ENCODE measurements at places on chromosomes 6 and 20.

DNA sequence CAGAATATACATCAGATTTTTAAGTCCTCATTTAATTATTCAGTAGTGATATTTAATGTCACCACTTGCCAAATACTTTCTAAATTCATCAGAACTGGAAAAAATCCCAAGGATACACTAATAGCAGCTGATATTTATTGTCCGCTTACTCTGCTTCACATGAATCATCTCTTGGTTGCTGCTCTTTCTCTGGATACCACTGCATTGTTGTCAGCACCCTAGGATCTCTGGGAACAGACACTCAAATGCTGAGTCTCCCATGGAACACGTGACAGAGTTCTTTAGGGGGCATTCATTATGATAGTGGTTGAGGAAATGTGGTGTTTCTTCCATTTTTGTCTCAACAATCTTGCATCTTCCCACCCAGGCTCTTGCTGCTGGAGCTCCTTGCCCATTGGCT is 318.0 kb downstream of the RFPL4B start:
- DNase-seq = no peak

- no peak for DNase-seq
Measured at GRCh38 chr6:34633785-34634184, 62.8 kb downstream of the ILRUN start.

GRCh38 chr20:62838128-62838891 is 21.5 kb downstream of the COL9A3 start:
- DNase-seq = no peak

DNA sequence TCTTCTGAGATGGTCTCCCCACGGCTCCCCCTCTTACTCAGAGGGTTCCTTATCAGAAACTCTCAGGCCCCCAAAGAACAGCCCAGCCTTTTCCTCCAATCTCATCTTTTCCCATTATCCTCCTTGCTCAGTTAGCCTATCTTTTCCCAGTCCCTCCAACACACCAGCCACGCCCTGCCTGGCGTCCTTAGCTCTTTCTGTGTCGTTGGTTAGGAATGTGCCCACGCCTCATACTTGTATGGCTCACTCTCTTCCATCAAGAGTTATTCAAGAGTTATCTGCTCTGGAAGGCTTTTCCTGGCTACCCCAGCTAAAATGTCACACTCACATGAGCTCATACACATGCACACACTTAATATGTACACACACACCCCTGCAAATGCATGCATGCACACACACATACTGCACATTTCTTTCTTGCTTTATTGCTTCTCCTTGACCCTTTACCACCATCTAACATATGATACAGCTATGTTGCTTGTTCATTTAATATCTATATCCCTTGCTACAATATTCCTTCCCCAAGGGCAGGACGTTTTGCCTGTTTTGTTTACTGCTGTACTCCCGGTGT is 37.6 kb downstream of the SLC2A10 start:
- no peak for DNase-seq

GRCh38 chr20:40462566-40462965 is 226.5 kb downstream of the MAFB start:
- DNase-seq = no peak

GRCh38 chr6:149999636-150000035 is 25.7 kb downstream of the RAET1L start:
- DNase-seq = no peak

GRCh38 chr6:156167016-156167624 is 610.1 kb upstream of the ARID1B start:
- DNase-seq = peak; percentile 14

DNA sequence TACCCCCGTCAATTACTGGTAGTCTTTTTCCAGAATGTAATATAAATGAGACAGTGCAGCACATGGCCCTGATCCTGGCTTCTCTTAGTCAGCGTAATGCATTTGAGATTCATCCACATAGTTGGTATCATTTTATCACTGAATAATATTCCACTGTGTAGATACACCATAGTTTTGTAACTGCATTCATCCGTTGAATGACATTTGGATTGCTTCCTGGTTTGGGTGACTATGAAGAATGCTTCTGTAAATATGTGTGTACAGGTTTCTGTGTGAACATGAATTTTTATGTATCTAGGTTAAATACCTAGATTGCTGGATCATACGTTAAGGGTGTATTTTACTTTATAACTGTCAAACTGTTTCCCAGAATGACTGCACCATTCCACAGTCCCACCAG is 62.6 kb upstream of the STMND1 start:
- no peak for DNase-seq

- DNase-seq = no peak
Measured at GRCh38 chr6:2890976-2891767, 11.9 kb downstream of the SERPINB9 start.

DNA sequence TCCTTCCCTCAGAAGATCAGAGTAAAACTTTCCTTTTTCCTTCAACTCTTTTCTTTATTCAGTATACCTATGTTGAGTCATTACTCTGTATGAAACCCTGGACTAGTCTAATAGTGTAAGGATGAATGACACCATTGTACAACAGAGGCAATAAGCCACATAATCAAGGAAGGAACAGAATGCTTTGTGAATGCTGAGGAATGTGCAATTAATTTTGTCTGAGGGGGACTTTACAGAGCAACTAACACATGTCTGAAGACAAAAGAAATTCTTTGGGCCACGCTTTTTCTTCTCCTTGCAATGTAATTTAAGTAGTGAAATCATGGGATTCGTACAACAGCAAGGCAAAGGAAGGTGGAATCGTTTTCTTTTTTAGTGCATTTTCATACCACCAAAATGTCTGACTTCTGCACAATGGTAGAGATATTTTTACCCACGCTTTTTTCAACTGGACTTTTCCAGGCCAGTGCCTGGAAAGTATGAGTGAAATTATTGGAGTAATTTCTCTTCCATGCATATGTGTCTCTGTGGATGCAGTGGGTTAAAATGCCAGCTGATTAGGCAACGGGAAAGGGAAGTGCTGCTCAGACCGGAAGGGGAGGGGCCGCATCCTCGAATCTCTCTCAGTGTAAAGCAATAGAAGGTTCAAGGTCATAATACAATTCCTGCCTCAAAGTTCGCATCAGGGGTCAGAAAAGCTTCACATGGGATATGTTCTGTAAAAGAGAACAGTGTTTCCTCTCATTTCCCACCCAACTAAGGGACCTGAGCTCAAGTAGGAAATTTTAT is 89.9 kb upstream of the MTHFD1L start:
- no peak for DNase-seq

GRCh38 chr6:8545336-8545735 is 110.0 kb upstream of the SLC35B3 start:
- no peak for DNase-seq

- no peak for DNase-seq
Measured at GRCh38 chr6:108464418-108465097, 96.2 kb upstream of the FOXO3 start.

GRCh38 chr6:36655085-36655724 is 23.3 kb upstream of the CDKN1A start:
- no peak for DNase-seq

DNA sequence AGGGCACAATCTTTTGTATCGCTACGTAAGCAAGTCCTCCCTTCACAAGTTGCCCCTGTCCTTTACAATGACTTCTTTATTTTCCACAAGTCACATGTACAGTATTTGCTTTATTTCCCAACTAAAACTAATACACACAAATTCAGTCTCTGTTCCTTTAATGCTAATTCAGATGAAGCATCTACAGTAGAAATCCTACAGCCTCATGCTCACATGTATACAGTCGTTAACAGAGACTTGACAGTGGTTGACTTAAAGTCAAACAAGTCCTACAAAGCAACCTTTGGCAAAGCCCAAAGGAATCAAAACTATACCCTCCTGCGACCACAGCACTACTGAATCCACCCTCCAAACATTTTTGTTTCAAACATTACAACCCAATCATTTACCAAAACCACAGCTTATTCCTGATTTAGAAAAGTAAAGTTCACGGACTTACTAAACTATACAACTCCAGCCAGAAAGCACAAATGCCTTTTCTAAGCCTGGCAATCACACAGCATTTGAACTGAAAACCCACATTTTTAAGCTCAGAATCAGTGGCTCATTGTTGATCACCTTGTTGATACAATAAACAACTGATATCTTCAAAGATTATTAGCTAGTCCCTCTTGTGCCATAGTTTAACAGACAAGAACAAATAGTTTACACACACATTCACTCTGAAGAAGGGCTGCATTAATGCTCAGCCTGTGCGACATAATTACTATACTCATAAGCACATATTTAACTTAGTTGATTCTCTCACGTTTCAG is 70.9 kb upstream of the NHSL1 start:
- no peak for DNase-seq

GRCh38 chr20:44969300-44969894 is 3.1 kb downstream of the STK4 start:
- DNase-seq = peak; percentile 60

GRCh38 chr6:118186672-118187567 is 279.9 kb downstream of the SLC35F1 start:
- DNase-seq = no peak

DNA sequence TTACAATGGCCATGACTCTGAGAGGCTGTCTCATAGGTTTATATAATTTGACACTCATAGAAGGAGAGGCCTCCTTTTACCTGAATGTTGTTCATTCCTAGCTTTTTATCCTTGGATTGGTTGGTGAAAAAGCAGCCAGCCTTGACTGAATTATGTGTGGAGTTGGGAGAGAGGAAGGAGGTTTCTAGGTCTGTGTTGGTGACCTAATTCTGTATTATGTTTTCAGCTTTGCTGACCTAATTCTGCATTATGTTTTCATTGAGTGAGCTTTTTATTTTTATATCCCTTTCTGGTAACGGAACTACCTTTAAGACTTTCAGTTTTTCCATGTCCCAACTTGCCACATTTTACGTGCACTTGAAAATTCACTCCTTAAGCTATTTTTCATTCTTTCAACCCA is 59.1 kb upstream of the RNF144B start:
- DNase-seq = no peak

GRCh38 chr6:157088841-157089240 is 234.5 kb downstream of the TMEM242 start:
- DNase-seq = no peak

GRCh38 chr6:135071541-135071940 is 16.9 kb upstream of the HBS1L start:
- DNase-seq = no peak

DNA sequence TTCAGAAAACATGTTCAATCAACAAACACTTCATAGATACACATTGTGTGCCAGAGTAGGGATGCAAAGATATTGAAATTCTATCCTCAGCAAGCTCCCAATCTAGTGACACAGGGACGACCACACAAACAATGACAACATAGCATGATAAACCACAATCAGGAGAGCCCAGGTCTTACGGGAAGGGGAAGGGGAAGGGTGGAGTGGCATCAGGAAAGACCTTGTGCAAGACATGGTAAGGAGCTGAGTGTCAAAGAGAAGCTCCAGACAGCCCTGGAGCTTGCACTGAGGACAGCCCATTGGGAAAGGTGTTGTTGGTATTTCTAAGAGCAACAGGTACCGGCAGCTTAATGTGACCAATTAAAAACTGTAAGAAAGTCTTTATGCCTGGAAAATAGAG is 103.6 kb downstream of the PDE7B start:
- no peak for DNase-seq

- no peak for DNase-seq
Measured at GRCh38 chr20:46367967-46368901, 38.2 kb downstream of the ELMO2 start.

GRCh38 chr20:51388756-51389542 is 153.6 kb downstream of the NFATC2 start:
- DNase-seq = no peak

- no peak for DNase-seq
Measured at GRCh38 chr6:83433177-83433576, 2.3 kb upstream of the ME1 start.

DNA sequence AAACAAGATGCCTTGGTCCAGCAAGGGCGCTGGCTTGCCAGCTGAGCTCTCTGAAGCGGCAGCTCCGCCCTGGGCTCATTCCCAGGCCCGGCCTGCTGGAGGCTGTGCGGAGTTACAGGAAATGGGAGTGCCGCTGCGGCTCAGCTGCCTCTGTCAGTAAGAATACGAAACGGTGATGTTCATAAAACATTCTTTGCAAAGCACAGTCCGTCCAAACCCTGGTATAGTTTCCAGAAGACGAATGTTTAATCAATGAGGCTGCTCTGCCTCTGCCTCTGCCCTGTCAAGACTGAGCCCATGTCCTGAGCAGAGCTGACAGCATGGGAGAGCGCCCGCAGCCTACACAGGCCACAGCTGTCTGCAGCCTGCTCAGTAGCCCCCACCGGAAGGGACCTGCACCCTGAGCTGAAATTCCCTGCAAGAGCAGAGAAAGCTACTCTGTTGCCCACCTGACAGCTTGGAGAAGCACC is 153.3 kb upstream of the SNX9 start:
- no peak for DNase-seq

DNA sequence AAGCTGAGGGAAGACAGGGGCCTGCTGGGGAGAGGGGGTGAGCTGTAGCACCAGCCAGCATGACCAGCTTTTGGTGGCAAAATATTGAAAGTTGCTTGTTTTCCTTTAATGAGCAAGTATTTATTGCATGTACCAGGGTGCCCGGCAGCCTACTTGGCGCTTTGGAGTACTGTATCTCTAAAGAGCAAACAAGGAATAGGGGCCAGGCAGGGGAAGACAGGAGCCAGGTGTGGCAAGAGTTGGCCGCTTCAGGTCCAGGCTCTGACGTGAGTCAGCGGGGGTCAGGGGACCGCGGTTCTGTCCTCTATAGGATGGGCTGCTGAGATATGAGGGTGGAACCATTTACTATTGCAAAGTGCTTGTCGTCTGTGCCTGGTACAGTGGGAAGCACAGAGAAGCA is 63.1 kb downstream of the PSMG4 start:
- no peak for DNase-seq

DNA sequence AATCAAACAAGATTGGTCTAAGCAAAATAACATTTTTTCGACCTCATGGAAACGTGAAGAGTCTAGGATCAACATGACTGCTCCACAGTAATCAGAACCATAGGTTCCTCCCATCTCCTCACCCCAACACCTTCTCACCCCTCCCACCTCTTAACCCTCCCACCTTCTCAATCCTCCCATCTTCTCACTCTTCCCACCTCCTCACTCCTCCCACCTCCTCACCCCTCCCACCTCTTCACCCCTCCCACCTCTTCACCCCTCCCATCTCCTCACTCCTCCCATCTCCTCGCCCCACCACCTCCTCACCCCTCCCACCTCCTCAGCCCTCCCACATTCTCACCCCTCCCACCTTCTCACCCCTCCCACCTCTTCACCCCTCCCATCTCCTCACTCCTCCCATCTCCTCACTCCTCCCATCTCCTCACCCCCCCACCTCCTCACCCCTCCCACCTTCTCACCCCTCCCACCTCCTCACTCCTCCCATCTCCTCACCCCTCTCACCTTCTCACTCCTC is 567.4 kb downstream of the C6orf118 start:
- DNase-seq = no peak

- DNase-seq = no peak
Measured at GRCh38 chr6:41097467-41098090, 24.8 kb downstream of the NFYA start.

DNA sequence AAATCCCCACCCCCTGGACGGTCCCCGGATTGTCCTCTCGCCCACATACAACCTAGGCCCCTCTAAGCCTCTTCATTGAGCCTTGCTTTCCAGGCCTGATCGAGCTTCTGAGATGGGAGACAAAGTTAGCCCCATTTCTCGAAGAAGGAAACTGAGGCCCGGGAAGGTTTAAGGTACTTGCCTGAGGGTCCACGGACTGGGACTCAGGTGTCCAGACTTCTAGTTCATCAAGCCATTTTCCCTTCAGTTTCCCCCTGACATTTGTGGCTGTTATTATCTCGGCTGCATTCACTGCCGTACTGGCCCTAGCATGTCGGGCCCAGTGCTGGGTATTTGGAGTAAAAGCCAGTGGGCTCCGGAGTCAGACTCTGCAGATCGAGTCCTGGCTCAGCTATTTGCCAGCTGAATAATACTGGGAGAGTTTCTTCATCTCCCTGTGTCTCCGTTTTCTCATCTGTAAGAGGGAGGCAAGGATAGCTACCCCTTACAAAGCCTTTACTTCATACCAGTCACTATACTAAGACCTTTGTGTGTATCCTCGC is 633 bp downstream of the RPRD1B start:
- DNase-seq = no peak

All from CD4-positive, alpha-beta T cell treated with Interleukin-21 for 1 hour (primary cell).